A172 (cell line): ENCODE measurements at places on chromosomes 4 and X.

GRCh38 chrX:13755254-13755653 is 20.7 kb downstream of the OFD1 start:
- no peak for DNase-seq

- no peak for DNase-seq
Measured at GRCh38 chr4:85725721-85726170, 250.8 kb downstream of the ARHGAP24 start.

DNA sequence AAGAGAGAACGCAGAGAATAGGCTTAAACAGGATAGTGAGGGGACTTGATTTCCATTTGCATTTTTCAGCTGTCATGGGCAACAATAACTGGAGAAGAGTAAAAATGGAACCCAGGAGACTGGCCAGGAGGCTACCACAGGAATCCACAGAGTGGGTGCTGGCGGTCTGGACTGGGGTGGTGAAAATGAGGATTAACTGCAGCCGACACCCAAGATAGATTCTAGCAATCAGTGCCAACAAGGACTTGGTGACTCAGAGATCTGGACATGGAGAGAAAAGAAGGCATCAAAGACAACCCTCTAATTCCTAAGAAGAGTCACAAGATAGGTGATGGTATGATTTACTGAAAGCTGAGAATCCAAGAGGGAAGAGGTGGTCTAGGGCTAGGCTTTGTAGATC is 102.8 kb downstream of the ATP8A1 start:
- DNase-seq = no peak

GRCh38 chrX:95919605-95920004 is 765.0 kb upstream of the DIAPH2 start:
- peak; percentile 16 for DNase-seq

GRCh38 chr4:121842862-121843261 is 19.2 kb upstream of the CCNA2 start:
- no peak for DNase-seq

DNA sequence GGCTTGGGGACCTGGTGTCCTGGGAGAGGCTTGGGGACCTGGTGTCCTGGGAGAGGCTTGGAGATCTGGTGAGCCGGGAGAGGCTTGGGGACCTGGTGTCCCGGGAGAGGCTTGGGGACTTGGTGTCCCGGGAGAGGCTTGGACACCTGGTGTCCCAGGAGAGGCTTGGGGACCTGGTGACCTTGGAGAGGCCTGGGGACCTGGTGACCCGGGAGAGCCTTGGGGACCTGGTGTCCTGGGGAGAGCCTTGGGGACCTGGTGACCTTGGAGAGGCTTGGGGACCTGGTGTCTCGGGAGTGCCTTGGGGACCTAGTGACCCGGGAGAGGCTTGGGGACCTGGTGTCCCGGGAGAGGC is 12.6 kb downstream of the SHOX start:
- no peak for DNase-seq

DNA sequence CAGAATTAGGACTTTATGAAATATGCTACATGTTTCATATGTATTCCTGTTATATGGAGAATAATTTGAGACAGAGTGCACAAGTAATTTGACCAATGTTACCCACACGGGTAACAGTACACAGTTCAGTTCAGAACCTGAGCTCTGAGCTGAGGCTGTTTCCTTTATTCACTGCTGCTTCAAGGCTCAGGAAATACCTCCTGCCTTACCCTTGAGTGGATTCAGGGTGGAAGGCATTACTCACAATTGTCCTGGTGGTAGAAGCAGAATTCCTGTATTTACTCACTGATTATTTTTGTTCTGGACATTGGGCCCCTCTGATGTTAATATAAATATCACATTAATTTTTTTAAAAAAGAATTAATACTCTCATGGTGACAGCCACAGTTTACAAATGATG is 73.5 kb upstream of the CAMK2D start:
- peak; percentile 10 for DNase-seq

- no peak for DNase-seq
Measured at GRCh38 chrX:87874043-87874442, 356.4 kb downstream of the KLHL4 start.

DNA sequence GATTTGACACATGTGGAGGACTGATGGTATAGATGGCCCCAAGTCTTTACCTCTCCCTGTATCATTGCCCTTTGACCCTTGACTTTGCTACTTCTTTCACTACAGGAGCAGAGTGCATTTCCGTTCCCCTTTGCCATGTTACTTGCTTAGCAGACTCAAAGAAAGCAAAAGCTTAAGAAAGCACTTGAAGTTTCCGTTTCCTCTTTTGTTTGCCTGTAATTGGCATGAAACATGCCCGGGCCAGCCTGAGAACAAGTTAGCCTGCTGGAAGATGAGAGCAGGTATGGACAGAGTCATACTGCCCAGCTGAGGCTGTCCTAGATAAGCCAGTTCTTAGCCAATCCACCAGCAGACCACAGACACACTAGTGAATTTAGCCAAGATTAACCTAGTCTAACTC is 206.0 kb downstream of the BCOR start:
- no peak for DNase-seq

DNA sequence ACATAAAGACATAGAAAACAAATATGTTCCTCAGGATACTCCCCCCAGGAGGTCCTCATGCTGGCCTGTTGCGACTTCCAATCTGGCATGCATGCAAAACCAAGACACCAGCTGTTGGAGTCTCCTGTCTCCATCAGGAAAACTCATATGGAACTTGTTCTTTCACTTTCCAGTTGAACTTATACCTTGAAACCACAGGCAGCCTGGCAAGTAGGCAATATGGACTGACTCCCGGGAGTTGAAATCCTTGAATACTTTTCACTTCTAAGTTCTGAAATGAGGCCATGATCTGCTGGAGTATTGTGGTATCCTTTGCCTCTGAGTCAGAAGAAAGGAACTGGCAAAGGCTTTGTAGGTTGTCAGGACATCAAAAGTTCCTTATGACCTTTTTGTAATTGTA is 444.2 kb downstream of the IDS start:
- peak; percentile 36 for DNase-seq

- peak; percentile 99 for DNase-seq
Measured at GRCh38 chrX:154368630-154369448, 5.6 kb downstream of the FLNA start.

DNA sequence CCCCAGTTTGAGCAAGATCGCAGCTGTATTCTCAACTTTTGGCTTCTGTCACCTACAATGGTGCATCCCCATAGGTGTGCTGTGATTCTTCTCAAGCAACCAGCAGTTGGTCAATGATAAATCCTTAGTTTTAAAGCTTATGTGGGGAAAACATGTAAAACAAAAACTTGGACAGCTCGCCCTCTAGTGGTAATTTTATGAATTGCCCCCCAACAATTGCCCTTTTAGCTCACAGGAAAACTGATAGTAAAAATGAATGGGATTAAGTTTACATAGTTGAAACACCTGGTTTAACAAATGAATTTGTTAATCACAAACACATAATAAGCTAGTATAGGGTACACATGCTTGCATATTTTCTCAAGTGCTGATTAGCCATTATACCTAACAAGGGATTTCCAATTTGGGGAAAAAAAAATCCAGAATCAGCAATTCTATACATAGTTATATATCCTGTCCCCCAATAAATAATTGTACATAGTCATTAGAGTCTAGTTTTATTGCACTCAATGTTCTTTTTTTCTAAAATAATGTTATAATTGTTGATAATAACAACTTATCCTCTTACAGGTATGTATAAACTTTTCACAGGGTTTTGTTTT is 30.1 kb downstream of the TEX13A start:
- peak; percentile 0 for DNase-seq

- DNase-seq = no peak
Measured at GRCh38 chrX:108132876-108133275, 41.3 kb downstream of the ATG4A start.

DNA sequence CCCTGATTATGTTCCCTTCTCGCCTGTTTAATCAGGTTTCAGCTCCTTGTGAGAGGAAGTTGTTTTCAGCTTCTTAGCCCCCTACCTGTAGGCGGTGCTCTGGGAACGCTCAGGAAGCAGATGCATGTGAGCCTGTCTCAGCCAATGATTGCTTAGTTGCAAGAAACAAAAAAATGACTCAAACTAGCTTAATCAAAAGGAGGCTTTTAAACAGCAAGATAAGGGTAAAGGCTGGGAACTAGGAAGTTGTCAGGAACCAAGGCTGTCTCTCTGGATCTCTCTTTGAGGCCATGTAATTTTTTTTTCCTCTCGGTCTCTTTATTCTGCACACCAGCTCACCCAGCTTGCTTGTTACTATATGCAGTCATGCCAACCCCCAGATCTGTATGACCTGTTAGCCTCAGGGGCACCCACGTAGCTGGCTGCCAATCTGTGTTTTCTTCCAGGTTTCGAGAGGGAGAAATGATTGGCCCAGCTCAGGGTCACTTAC is 109.1 kb downstream of the PTTG2 start:
- peak; percentile 56 for DNase-seq

DNA sequence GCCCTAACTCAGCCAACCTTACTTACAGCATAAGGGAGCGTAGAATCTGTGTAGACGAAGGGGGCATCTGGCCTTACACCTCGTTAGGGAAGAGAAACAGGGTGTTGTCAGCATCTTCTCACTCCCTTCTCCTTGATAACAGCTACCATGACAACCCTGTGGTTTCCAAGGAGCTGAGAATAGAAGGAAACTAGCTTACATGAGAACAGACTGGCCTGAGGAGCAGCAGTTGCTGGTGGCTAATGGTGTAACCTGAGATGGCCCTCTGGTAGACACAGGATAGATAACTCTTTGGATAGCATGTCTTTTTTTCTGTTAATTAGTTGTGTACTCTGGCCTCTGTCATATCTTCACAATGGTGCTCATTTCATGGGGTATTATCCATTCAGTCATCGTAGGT is 14.6 kb downstream of the PLP1 start:
- no peak for DNase-seq

DNA sequence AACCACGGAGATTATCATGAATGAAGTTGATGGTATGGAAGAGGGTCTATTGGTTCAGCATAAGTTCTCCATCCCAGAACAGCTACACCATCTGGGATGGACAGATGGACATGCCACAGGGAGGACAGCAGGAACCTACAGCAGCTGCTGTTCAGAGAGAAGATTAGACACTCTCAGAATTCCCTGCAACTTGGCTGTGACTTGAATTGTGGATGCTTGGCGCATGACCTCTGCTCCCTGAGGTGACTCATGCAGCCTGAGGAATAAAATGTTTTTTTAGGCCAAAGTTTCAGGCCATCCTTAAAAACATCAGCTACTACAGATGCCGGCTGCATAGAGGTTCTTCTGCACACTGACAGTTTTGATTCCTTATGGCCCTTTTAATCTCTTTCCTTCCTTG is 97.3 kb downstream of the RS1 start:
- peak; percentile 51 for DNase-seq

GRCh38 chr4:80182237-80182866 is 15.0 kb upstream of the PRDM8 start:
- DNase-seq = no peak

GRCh38 chr4:121584836-121585235 is 111.9 kb downstream of the ANXA5 start:
- DNase-seq = no peak

DNA sequence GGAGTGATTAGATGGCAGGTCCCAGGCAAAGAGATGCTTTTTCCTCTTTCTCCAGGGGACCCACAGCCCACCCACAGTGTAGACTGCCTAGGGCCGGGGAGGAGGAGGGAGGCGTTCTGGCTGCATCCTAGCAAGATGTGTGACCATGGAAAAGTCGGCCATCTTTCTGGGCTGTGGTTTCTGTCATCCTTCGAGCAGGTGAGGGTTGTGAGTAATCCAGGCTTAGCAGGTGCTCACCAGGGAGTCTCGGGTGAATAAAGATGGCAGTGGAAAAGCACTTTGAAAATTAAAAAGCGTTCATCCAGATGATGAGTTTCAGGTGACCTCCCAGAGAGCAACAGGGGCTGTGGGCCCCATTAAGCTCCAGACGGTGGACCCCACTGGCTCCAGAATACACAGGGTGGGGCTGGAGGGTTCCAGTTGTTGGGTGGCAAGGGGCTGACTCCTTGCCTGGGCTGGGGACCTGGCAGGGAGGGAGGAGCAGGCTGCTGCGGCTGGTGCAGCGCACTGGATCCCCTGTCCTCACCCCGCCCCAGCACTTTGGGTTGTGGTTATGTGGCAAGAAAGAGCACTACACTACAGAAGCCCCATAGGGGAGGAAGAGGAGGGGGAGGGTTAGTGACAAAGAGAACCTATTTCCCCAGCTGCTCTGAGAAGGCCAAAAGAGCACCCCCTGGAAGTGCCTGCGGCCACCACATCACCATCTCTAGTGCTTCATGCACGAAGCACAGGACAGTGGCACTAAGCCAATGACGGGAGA is 23.7 kb downstream of the ELF4 start:
- DNase-seq = no peak

DNA sequence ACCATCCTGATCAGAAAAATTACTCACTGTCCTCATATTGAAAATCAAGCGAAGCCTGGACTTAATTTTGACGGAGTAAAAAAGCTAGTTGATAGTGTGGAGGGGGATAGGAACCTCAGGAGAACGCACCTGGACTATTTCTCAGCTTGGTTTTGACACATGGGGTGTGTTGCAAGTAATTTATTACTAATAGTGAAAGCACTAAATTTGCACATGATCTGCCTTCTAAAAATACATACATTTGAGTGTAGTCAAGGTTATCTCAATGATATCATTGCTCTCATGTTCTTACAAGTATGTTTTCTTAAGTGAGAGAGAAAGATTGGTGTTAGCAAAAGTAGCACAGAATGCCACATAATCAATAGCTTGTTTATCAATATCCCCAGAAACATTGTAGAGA is 29.5 kb downstream of the LRIT3 start:
- no peak for DNase-seq

- peak; percentile 82 for DNase-seq
Measured at GRCh38 chr4:182752158-182752910, 164.9 kb downstream of the DCTD start.

- peak; percentile 90 for DNase-seq
Measured at GRCh38 chr4:37812713-37813112, 13.8 kb upstream of the PGM2 start.

- no peak for DNase-seq
Measured at GRCh38 chr4:6956087-6956433, 46.4 kb downstream of the TBC1D14 start.

DNA sequence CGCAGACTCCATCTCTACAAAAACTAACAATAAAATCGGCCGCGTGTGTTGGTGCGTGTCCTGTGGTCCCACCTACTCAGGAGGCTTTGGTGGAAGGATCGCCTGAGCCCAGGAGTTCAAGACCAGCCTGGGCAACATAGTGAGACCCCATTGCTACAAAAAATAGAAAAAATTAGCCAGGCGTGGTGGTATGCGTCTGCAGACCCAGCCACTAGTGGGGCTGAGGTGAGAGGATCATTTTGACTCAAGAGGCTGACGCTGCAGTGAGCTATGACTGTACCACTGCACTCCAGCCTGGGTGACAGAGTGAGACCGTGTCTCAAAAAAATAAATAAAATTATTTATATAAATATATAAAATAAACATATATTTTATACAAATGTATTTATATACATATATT is 22.3 kb downstream of the ASMTL start:
- no peak for DNase-seq

GRCh38 chrX:154334496-154334895 is 38.9 kb downstream of the TKTL1 start:
- no peak for DNase-seq

GRCh38 chrX:112270991-112271390 is 188.4 kb upstream of the TRPC5 start:
- DNase-seq = no peak

- no peak for DNase-seq
Measured at GRCh38 chr4:152559641-152560040, 23.7 kb upstream of the FBXW7 start.
